ENCODE measurements at places on chromosomes 13 and 19. TPM values are rescaled to one million over a fixed set of nuclear protein-coding genes. Genes with fewer than 3 reads are reported as not detected.

The PGLYRP2 gene
- total RNA-seq, result not detected

The USHBP1 gene
- total RNA-seq, result not detected

The SYT3 gene
- total RNA-seq, result under 0.01 TPM

The FCAR gene
- total RNA-seq, result not detected

The ZNF180 gene
- total RNA-seq, result 9.5 TPM

The BCL2L12 gene
- total RNA-seq, result 4.7 TPM

The FCHO1 gene
- 0.43 TPM for total RNA-seq

The KLHL1 gene
- total RNA-seq, result not detected

The BRSK1 gene
- total RNA-seq, result 5.6 TPM

The NPAS1 gene
- total RNA-seq, result 0.86 TPM

The SF3A2 gene
- total RNA-seq, result 24.6 TPM

The POU4F1 gene
- not detected for total RNA-seq

The ZNF547 gene
- 1.9 TPM for total RNA-seq

The C19orf85 gene
- total RNA-seq, result not detected

The DAND5 gene
- total RNA-seq, result not detected

The FFAR2 gene
- not detected for total RNA-seq

The GNA15 gene
- total RNA-seq, result under 0.01 TPM

The TMEM38A gene
- 2.2 TPM for total RNA-seq

The LAIR1 gene
- total RNA-seq, result under 0.01 TPM

The ZNF610 gene
- 0.97 TPM for total RNA-seq

The SH2D3A gene
- under 0.01 TPM for total RNA-seq

The ZNF77 gene
- 3.0 TPM for total RNA-seq

The SELENOV gene
- not detected for total RNA-seq

The N4BP2L2 gene
- total RNA-seq, result 111 TPM

The MTUS2 gene
- 0.32 TPM for total RNA-seq

The CGB8 gene
- not detected for total RNA-seq

The GZMM gene
- total RNA-seq, result 0.43 TPM

The VAV1 gene
- total RNA-seq, result not detected

The CDADC1 gene
- 3.5 TPM for total RNA-seq

The ZNF506 gene
- total RNA-seq, result 7.7 TPM

The ZNF738 gene
- 5.2 TPM for total RNA-seq

The ZNF296 gene
- under 0.01 TPM for total RNA-seq

The KIR3DL1 gene
- not detected for total RNA-seq

The TFDP1 gene
- total RNA-seq, result 83.8 TPM

The OR7C1 gene
- total RNA-seq, result not detected

The OR4F17 gene
- total RNA-seq, result 0.32 TPM

The PDX1 gene
- not detected for total RNA-seq

The LILRA5 gene
- total RNA-seq, result not detected

The HPN gene
- total RNA-seq, result not detected

The GFY gene
- total RNA-seq, result not detected

The ITM2B gene
- 122 TPM for total RNA-seq

The LAIR2 gene
- total RNA-seq, result not detected

The DNMT1 gene
- total RNA-seq, result 60.2 TPM

The ZNF528 gene
- total RNA-seq, result 21.3 TPM

The CD79A gene
- total RNA-seq, result not detected
